ENCODE measurements at places on chromosomes 2 and 18. TPM values are rescaled to one million over a fixed set of nuclear protein-coding genes. Genes with fewer than 3 reads are reported as not detected.

The SERPINB11 gene
- not detected for total RNA-seq

GRCh38 chr2:150997066-150997465, 264.6 kb downstream of the RBM43 start:
- DNase-seq: peak; percentile 59

GRCh38 chr18:79784071-79784913, 13.4 kb upstream of the KCNG2 start:
- no peak for DNase-seq

- DNase-seq: peak; percentile 60
Measured at GRCh38 chr2:220687231-220687843, 884.8 kb downstream of the EPHA4 start.

DNA sequence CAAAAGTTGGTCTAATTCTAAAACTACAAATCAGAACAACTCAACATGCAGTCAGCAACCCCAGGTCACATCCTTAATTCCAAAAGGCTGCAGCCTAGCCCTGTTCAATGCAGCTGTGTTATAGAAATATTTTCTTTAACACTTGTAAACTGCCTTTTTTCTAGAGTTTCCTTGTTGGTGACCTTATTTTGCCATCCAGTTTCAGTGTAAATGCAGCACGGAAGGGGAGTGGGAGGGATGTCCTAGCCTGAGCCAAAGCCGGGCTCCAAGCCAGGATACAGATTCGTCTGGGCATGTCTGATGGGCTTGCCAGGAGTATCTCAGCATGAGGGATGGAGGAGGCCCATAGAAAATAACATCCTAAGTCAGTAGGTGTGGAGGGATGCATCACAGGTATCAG, 17.7 kb upstream of the SP3 start:
- no peak for DNase-seq

DNA sequence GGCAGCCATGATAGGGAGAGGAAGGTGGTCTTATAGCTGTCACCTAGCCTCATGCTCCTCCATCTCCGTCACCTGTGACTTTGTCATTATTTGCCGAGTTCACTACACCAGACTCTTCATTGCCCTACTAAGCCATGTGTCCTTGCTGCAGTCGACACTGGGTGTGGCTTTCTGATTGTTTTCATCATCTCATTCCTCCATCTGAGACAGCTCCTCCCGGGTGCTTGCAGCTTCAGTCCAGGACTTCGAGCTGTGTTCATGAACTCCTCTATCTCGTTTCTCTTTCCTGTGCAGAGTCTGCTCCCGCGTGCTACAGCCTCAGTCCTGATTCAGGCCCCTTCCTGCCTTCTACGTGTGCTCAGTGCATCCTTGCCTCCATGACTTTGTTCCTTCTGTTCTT, 295.1 kb upstream of the TNP1 start:
- no peak for DNase-seq

The L3MBTL4 gene
- under 0.01 TPM for total RNA-seq

DNA sequence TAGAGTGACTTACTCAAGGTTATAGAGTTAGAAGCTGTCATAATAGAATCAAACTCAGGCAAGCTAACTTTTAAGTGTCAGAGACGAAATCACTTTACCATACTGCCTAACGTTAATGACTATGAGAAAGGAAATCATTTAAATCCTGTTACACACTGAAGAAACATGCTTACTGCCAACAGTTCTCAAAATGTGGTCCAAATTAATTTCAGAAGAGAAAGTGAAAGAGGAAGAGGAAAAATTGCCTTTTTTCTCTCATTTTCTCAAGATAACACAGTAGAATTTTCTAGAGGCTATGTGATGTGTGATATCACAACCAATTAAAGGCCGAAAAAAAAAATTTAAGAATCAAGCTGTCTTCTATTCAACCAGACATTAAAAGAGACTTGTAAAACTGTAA, 1362.7 kb upstream of the CHAC2 start:
- no peak for DNase-seq

- no peak for DNase-seq
Measured at GRCh38 chr2:195343540-195343939, 313.5 kb upstream of the SLC39A10 start.

GRCh38 chr2:17362956-17363355, 155.3 kb downstream of the RAD51AP2 start:
- DNase-seq: no peak

DNA sequence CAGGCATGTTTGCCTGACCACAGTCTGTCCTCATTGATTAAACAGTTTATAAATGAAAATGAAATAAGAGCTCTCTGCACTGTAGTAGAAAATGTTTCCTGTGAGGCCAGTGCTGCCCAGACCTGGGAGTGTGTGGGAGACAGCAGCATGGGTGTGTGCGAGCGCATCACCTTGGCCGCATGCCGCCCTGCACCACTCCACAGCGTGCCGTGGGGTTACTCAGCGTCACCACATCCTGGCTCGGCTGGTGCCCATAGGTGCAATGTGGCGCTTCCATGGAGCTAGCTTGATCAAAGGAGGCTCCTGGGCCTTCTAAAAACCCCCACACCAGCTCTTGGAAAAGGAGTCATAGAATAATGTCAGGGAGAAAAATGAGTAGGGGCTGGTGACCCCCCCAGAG, 76.0 kb upstream of the EPC2 start:
- DNase-seq: no peak

GRCh38 chr2:47639467-47639866, 143.5 kb upstream of the MSH6 start:
- no peak for DNase-seq

The IL36B gene
- not detected for total RNA-seq
